ENCODE measurements at places on chromosomes 6 and 20.

DNA sequence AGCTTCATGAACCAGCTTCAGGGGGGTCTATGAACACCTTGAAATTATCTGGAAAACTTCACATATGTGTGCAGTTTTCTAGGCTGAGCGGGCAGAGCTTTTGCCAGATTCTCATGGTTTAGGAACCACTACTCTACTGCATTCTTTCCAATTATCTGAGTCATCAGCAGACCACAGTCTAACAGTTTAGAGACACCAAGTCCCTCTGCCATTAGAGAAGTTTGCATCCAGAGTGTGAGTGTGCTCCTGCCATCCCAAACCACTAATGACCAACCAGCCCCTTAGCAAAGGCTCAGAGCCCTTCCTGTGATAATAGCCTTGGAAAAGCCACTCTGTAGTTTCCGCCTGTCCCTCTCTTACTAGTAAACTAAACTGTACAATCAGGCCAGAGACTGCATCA lies 96.8 kb downstream of the PHACTR1 start:
- no peak for DNase-seq

GRCh38 chr6:7243179-7243981 lies 69.6 kb downstream of the SSR1 start:
- no peak for DNase-seq

DNA sequence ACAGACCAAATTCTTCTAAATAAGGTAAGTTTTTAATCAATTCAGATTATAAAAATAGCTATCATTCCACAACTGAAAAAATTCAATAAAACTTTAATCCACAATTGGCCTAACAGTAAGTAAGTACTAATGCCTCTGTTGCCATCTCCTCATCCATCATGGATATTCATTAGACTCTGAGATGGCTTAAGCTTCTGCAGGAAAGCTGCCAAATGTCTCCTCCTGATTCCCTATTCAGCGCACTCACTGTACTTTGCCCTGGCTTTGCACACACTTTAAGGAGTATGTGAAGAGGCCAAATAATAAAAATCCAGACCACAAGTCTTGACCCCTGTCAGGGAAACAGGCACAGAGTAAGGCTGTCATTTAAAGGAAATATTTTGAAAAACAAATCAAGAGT lies 23.6 kb downstream of the PGM3 start:
- DNase-seq, result no peak

GRCh38 chr6:146908786-146909185 lies 295.4 kb upstream of the STXBP5 start:
- DNase-seq, result no peak

DNA sequence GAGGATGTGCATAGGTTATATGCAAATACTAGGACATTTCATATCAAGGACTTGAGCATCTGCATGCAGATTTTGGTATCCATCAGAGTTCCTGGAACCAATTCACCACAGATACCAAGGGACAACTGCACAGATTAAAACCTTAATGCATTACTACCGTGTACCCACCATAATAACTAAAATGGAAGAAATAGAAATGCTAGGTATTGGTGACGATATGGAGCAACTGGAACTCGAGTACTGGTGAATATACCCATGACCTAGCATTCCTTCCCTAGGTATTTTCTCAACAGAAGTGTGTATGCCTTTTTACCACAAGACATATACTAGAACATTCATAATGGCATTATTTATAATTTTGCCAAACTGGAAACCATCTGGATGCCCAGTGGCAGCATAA lies 18.5 kb downstream of the KCNS1 start:
- no peak for DNase-seq
